ENCODE measurements at places on chromosomes 4 and X. TPM values are rescaled to one million over a fixed set of nuclear protein-coding genes. Genes with fewer than 3 reads are reported as not detected.

DNA sequence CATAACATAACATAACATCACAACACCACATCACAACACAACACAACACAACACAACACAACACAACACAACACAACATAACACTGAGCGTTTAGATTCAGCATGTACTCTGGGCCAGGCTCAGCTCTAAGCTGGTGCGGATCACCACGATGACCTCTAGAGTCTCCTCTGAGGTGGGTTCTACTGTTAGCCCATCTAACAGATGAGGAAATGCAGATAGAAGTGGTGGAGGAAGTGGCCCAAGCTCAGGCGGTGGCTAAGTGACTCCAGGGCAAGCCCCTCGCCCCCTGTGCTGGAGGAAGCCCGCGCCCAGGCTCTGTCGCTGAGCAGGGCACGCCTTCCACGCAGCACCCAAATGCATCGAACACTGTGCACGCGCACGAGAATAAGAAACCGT, 45.3 kb upstream of the CDKN2AIP start:
- no peak for DNase-seq

The LANCL3 gene
- 1.8 TPM for total RNA-seq

The MXRA5 gene
- not detected for total RNA-seq

The CAMK2D gene
- total RNA-seq = 10.6 TPM

DNA sequence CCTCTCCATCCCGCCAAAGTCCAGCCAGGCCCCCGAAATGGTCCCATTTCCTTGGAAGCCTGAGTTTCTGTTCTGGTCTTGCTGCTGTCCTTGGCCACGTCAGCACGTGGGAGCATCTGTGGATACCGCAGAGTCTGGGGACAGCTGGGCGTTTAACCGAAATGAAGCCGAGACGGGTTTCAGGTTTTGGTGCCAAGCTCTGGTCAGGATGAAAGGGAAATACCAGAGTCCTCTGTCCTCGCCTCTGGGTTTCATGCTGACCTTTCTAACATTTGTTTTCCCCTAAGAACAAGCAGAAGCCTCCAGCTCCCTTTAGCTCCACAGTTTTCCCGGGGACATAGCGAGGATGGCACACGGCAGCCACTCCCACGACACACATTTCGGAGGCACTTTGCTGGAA, 19.7 kb downstream of the SHOX start:
- DNase-seq = no peak

DNA sequence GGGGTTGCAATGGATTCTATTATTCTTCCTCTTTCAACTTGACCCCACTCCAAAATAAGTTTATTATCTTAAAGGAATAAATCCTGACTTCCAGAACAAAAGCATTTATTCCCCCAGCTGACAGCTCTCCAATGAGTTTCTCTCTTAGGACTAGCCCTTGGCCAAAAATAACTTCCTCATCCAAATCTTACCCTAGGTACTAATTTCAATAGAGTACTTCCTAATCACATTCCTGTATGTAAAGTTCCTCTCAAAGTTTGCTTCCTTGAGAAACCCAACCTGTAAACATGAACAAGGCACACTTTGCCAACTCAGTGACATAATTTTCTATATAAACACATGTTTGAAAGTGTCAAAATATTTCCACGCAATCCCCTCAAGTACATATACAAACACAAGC, 671.2 kb upstream of the GALNTL6 start:
- no peak for DNase-seq

The TXK gene
- total RNA-seq = 0.06 TPM

DNA sequence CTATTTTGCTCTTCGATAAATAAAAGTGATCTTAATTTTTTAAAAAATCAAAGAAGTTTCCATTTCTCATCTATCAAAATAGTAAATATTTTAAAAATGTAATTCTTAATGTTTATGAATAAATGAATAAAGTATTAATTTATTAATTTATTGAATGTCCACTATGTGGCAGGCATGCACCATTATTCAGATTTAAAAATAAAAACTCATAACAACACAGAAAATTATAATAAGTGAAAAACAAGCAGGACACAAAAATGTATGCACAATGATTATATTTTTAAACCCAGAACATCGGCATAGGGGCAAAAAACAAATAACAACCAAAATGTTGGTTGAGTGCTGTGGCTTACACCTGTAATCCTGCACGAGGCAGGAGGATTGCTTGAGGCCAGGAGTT, 5.3 kb upstream of the PYURF start:
- no peak for DNase-seq

DNA sequence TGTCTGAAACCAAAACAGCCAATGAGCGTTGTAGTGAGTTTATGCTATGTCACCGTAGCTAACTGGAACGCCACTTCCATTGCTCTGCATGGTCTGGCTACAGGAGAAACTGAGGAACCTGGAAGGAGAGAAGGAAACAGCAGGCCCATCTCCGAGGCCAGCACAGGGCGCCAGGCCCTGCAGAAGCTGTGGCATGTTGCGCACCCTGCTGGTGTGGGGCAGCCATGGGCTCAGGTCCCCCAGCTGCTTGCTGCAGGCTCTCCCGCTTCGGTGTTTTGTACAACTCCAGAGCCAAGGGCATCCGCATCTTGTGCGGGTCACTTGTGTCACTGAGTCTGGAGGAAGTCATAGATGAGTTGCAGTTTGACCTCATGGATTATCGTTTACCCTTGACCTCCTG, 89.2 kb downstream of the AFAP1 start:
- no peak for DNase-seq

Measured in HT1080 (cell line).